Activated T-cell treated with anti-CD3 and anti-CD28 coated beads for 1 hour (primary cell): ENCODE measurements at places on chromosomes 11 and 22.

- no peak for DNase-seq
Observed at GRCh38 chr22:41308054-41308453, 6.7 kb downstream of the ZC3H7B start.

DNA sequence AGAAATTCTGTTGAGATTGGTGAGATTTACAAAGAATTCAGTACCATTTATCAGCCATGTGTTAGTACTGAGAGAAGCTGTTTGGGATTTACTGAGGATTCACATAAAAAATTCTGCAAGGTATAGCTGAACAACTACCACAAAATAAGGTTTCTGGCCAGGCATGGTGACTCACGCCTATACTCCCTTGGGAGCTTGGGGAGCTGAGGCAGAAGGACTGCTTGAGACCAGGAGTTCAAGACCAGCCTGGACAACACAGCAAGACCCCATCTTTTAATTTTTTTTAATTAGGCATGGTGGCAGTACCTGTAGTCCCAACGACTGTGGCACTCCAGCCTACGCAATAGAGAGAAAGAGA, 86.7 kb downstream of the SIK3 start:
- DNase-seq, result no peak

GRCh38 chr11:128775468-128775867, 81.6 kb downstream of the FLI1 start:
- no peak for DNase-seq

DNA sequence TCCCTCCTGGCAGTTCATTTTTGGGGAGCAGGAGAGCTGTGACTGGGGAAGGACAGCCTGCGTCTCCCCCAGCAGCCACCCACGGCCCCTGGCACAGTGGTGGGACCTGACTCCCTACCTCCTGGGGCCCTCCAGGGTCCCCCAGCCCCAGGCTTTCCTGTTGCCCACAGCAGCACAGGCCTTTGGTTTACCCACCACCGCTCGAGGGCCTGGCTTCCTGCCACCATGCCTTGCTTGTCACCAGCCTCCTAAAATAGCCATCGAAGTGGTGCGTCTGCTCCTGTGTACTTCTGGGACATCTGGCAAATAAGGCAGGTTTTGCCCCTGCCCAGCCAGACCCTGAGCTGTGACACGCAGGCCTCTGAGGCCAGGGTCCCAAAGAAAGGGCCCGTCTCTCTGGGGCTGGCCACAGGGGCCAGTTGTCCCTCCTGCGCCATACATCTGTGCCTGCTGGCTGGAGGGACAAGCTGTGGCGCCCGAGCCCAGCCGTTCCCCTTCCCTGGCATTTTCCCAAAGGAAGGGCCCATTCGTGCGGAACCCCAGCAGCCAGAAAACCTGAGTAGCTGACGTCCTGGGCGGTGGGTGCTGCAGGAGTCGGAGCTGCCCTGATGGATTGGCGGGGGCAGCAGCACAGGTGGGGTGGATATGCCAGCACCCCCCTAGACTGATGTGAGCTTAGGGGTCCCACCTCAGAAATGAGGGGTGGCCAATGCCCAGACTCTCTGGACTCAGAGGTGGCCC, 14.6 kb downstream of the PHLDA2 start:
- no peak for DNase-seq

- DNase-seq, result no peak
Observed at GRCh38 chr11:37026741-37027140, 428.7 kb upstream of the RAG2 start.

GRCh38 chr11:9273376-9274336, 8.5 kb upstream of the DENND5A start:
- no peak for DNase-seq

DNA sequence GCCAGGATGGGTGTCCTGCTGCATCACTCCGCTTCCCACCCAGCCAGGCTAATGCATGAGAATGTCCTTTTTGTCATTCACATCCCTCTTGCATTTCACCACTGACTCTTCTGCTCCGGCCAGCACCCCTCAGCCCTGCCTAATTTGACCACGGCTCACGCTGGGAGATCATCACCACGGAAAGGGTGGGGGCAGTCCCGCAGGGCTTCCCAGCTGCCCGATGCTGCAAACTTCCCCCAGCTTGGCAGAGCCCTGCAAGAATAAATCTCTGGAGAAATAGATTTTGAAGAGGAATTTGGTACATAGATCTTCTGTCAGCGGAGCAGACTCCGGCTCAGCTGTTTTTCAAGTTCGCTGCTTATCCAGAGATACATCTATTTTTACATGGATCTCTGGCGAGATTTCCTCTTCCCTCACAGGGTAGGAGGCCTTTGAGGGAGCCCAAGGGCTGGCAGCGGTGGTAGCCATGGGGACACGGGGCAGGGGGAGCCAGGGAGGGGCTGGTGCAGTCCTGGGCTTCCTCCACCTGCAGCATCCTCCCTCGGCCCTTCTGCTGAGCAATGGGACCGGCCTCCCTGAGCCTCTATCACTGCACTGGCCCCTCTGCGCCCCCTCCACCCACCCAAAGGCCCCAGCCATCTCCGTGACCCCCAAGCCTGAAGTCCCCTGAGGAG, 62.6 kb downstream of the BUD13 start:
- DNase-seq, result no peak

DNA sequence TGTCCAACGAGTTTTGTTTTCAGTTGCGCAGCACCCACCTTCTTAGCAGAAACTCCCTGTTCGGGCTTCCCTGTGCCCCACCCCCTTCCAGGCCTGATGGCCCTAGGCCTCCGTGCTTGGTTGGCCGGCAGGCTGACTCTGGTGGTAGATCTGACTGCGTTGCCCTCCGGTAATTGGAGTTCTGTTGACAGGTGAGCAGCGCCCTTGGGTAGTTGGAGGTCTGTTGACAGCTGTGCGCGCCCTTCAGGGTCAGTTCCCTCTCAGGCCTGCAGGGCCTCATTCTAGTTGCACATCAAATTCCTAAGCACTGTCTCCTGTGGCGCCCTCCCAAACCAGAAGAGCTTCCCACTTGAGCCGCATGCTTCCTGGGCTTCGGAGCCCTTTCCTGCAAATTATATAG, 776 bp downstream of the DGCR6 start:
- no peak for DNase-seq

- DNase-seq, result no peak
Observed at GRCh38 chr22:42883121-42883520, 26.0 kb upstream of the ARFGAP3 start.

- DNase-seq, result peak; percentile 30
Observed at GRCh38 chr11:96012086-96012824, 88.3 kb upstream of the MTMR2 start.

- DNase-seq, result no peak
Observed at GRCh38 chr11:129790106-129790505, 25.5 kb upstream of the TMEM45B start.

DNA sequence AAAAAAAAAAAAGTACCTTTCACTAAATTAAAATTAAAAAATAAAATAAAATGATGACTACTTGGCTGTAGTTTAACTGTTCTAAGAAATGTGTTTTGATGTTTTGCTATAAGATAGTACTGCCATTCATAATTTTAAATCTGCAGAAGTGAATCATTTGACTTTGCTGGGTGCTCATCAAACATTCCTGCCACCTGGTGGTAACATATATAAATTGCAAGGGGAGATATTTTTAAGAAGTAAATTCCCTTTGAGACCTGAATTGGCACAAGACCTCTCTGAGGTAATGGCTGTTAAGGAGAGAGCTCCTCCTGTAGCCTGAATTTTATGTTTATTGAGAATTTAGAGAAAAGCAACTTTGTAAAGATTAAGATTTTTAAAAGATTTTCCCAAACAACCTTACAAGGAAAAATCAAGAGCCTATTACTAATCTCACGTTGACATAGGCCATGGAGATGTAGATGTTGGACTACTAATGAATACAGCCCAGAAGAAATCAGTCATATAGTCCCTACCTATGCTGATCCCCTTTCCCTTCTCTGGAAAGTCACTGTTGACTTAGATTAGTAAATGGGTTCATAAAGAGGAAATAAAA, 11.9 kb upstream of the NARS2 start:
- no peak for DNase-seq

DNA sequence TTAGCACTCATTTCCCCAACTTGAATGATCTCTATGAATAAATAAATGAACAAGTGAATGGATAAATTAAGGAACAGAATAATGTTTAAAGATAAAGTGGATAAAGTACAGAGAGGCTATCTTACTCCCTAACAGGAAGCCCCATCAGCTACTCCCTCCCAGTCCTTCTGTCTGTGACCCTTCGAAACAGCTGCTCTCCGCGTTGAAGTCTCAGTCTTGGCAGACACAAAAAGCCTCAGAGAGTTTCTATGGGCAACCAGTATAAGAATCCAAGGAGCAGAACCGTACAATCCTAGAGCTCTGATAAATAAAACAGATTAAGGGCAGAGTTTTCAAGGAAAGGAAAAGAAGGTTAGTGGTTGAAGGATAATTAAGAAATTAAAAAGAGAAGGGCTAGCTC, 35.0 kb downstream of the GUCY1A2 start:
- DNase-seq, result no peak

- no peak for DNase-seq
Observed at GRCh38 chr22:40396882-40397281, 26.5 kb downstream of the SGSM3 start.

- no peak for DNase-seq
Observed at GRCh38 chr11:108549319-108549885, 44.2 kb downstream of the EXPH5 start.

DNA sequence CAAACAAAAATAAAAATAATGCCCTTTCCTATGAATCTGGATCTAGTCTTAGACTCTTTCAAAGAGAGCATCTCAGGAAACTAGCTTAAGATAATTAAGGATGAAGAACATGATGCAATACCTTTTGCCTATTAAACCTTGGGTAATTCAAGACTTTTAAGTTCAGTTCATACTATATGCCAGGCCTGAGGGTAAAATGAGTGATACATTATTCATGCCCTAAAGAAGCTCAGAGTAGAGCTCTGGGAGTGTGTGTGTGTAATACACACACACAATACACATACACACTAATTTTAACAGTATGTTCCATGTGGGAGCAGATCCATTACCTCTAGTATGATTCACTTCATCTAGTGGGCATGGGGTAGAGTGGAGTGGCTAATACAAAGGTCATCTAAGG, 651.4 kb upstream of the CHORDC1 start:
- DNase-seq, result no peak

DNA sequence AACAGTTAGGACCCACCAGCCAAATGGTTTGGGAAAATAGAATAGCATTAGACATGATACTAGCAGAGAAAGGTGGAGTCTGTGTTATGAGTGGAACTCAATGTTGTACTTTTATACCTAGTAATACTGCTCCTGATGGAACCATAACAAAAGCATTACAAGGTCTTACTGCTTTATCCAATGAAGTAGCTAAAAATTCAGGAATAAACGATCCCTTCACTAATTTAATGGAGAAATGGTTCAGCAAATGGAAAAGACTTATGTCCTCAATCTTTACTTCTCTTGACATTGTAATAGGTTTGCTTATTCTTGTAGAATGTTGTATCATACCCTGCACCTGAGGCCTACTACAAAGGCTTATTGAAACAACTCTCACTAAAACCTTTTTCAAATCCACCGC, 50.2 kb downstream of the ZNF280B start:
- DNase-seq, result no peak

- no peak for DNase-seq
Observed at GRCh38 chr11:102462610-102463009, 10.0 kb upstream of the TMEM123 start.

- no peak for DNase-seq
Observed at GRCh38 chr22:27798511-27799014, 3.0 kb downstream of the MN1 start.
